Naive thymus-derived CD8-positive, alpha-beta T cell (primary cell): ENCODE measurements at places on chromosomes 7 and 10. TPM values are rescaled to one million over a fixed set of nuclear protein-coding genes. Genes with fewer than 3 reads are reported as not detected.

EPO gene
- not detected for total RNA-seq

SPDYE1 gene
- total RNA-seq: not detected

MET gene
- total RNA-seq: not detected

ZP3 gene
- total RNA-seq: 3.2 TPM

HOXA2 gene
- not detected for total RNA-seq

GIMAP6 gene
- 216 TPM for total RNA-seq

BHLHA15 gene
- not detected for total RNA-seq

FAM237B gene
- not detected for total RNA-seq

NRF1 gene
- 45.0 TPM for total RNA-seq

CLDN15 gene
- total RNA-seq: 52.7 TPM

ACTL6B gene
- not detected for total RNA-seq
